ENCODE measurements at places on chromosomes 4 and X. TPM values are rescaled to one million over a fixed set of nuclear protein-coding genes. Genes with fewer than 3 reads are reported as not detected.

DNA sequence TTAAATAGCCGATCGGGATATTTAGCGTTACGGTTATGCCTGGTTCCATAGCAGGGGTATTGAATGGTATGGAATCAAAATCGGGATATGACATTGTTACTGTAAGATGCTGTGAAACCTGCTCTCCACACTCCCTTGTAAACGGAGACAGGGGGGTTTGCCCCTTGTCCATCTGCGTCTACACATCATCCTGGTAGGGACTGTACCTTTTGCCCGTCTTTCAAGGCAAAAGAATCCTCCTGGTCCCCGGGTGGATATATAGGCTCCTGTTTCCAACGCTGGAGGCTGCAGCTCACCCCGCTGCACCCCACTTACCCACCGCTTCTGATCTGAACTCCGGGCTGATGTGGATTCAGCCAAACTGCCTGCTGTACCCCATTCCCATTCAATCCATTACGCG, 189.1 kb downstream of the SHOX start:
- DNase-seq = no peak

Gene RAB40AL
- total RNA-seq = 1.4 TPM

DNA sequence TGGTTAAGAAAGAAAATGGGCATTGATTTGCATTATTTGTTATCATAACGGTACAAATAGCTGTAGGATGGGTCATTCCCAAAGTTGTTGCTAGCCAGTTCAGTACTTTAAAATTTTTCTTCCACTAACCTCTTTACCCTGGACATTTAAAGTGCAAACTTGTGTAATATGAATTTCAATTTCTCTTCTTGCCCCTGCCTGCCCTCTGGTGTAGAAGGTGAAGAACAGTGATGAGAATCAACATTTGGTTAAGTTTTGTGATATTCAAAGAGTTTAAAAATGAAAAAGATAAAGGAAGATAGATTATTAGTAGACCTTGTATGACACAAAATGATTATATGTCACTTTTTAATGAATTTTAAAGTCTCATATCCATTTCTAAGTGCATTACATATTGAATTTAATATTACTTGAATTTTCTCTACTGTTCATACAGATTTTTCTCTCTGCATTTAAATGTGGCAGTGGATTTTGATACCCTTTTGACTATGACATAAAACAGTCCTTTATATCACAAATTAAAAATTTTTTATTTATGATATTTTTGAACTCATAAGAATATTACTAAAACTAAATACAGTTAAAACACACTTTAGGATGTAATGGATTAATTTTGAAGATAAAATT, 337.7 kb downstream of the BMPR1B start:
- peak; percentile 58 for DNase-seq

DNA sequence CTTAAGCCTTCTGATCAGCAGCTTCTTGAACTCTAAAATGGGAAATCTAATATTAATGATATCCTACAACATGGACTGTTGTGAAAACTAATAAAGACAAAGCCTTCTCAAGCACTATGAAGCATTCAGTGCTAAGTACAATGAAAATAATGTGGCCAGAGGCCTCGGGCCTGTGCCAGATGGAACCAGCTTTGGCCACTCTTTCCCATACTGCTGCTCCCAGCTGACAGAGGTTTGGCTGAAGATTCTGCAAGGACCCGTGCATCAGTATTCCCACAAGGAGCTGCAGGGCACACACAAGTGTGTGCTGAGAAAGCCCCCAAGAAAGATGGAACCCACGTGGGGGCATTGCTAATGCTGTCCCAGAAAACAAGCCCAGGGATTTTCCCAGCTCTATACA, 60.5 kb upstream of the RPL34 start:
- no peak for DNase-seq

DNA sequence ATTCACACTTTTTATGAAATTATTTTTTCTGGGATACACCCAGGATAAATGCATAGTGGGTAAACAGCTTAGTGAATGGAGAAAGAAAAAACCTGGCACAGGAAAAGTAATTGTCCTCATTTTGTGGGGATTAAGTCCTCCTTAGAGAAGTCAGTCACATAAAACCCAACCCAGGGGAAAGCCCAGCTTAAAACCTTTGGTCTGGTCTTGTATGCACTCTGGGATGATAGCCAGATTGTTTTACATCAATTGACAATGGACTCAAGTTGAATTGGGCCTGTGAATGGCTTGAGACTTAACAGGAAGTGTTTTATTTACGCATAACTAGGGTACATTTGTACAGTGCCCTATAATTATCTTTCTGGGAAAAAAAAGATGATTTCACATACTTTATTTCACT, 561.3 kb upstream of the GRIA3 start:
- no peak for DNase-seq

DNA sequence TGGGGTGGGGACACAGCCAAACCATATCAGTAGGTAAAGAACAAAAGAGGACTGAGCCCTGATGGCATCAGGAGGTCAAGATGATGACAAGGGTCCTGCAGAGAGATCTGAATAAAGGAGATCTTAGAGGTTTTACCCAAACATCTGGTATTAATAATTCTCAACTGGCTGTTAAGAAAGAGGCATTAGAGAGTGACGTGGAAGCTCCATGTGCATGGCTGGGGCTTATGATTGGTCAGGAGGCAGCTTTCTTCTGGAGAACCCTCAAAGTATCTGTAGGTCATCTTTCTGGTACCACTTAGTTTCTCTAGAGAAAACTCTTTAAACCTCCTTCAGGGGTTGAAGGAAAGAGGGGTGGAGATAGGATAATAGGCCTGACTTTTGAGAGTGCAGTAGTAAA, 18.7 kb downstream of the MGST2 start:
- DNase-seq = no peak

DNA sequence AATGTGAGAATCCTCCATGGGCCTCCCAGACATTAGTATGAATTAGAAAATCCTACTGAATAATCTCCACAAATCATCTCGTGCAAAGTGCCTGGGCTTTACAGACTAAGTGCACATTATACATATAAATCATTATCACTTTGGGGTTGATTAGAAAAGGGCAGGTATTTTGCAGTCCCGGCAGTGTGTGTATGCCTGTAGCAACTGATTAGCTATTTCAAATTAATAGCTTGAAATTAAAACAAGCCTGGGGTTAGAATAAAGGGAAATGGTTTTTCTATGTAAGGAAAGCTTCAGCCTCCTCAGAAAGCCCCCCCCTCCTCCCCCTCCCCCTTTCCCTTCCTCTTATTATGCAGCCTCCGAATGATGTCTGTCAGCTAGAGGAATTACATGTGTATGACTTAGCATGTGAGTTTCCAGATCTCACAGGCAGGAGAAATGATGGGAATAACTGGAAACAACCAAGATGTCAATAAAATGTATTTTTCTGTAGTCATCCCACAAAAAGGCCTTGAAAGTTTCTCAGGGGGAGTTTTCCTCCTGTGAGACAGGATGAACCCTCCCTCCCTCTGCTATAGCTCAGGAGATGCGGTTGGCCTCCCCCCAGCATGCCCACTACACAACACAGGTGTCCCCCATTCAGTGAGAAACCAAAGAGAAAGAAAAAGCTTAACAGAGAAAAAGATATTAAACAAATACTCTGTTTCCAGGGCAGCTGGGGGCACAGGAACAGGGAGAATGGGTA, 41.2 kb upstream of the RASGEF1B start:
- DNase-seq = no peak

Gene RHOH
- total RNA-seq = not detected

Gene CT83
- total RNA-seq = not detected

DNA sequence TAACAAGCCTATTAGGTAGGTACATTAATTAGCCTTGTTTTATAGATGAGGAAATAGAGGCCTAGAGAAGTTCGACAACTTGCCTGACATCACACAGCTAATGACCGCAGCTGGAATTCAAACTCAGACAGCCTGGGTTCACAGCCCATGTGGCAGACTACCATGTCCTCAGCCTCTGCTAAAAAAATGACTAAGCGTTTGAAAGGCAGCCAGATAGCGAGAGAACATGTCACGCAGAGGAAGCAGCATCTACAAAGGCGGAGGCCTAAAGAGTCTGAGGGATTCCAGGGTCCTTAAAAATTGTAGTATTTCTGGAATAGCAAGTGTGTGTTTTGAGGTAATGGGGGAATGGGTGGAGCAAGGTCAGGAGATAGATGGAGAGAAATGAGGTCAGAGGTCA, 33.2 kb upstream of the BMP15 start:
- no peak for DNase-seq

Measured in endothelial cell of umbilical vein (primary cell).